ENCODE measurements at places on chromosomes 11 and 22.

DNA sequence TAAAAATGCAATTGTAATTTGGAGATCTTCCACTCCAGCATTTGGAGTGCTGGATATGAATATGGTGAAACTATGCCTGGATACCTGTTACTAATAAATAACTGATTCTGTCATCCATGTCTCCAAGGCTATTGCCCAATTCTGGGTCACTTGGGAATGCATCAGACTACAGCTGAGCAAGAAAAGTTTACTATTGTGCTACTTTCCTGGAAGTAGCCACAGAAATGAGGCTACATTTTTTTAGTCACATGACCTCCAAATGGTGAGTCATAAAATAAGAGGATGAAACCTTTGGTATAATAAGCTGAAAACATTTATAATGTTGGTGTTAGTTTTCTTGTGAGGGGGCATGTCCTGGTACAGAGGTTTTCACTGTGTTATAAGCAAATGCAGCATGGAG is 44.4 kb downstream of the DCDC1 start:
- no peak for DNase-seq

DNA sequence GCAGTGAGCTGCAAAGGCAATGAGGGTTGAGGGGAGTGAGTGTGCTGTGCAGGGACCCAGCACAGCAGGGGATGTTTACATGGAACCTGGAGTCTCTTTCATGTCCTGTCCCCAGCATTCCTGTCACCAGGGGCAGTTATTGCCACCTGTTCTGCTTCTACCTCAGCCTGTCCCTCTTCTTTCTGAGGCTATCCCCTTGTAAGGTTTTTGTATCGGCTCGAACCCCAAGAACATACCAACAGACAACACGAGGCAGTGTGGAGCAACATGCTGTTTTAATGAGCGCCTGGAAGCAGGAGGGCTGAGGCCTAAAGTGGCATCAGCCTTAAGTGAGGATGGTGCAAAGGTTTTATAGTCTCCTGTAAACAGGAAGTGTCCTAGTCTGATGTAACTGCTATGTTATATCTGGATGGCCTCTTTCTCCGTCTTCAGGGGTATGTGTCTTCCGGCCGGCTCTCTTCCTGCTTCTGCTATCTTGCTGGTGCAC is 3.9 kb downstream of the SCGB2A2 start:
- DNase-seq: no peak

GRCh38 chr22:32803020-32803737 is 1.7 kb downstream of the TIMP3 start:
- DNase-seq: no peak

- DNase-seq: no peak
Observed at GRCh38 chr11:6566704-6567370, 36.6 kb downstream of the RRP8 start.

GRCh38 chr11:108117746-108118371 is 3.5 kb upstream of the ACAT1 start:
- peak; percentile 82 for DNase-seq

GRCh38 chr11:19345848-19346681 is 105.3 kb upstream of the E2F8 start:
- DNase-seq: no peak

DNA sequence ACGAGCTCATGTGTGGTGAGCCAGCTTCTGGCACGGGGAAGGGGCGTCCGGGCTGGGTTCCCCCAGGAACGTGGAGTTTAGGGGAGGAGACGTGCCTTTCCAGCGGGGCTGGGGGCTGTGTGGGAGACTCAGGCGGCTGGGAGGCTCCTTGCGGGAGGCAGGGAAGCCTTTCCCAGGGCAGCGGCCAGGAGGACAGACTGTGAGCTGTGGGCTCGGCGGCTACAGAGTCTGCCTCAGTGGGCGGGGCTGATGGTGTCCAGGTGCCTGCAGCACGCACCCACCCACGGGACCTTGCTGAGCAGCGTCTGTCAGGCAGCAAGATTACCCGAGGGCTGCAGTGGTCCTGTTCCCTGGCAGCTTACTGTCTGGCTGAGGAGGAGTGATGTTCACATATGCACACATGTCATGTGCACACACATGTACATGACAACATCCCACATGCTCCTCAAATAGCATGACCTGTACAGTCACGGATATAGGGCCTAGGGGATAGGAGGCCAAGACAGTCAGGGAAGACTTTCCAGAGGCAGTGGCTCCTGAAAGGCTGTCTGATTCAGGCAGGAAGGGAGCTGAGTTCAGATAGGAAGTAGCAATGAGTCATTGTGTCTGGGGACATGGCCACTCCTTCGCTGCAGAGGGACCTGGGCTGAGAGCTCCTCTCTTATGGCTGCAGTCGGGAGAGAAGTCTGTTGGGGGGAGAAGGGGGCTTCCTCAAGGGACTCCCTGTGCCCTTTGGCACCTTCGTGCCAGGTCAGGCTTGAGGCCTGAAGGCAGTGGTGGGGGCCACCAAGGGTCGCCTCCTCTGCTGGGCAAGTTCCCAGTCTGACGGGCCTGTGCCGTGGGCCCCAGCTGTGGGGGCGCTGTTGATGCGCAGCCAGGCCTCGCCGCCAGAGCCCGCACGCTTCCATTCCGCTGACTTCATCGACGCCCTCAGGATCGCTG is 23.3 kb upstream of the PPP6R3 start:
- peak; percentile 87 for DNase-seq

- no peak for DNase-seq
Observed at GRCh38 chr22:43550024-43550620, 138.3 kb downstream of the MPPED1 start.

DNA sequence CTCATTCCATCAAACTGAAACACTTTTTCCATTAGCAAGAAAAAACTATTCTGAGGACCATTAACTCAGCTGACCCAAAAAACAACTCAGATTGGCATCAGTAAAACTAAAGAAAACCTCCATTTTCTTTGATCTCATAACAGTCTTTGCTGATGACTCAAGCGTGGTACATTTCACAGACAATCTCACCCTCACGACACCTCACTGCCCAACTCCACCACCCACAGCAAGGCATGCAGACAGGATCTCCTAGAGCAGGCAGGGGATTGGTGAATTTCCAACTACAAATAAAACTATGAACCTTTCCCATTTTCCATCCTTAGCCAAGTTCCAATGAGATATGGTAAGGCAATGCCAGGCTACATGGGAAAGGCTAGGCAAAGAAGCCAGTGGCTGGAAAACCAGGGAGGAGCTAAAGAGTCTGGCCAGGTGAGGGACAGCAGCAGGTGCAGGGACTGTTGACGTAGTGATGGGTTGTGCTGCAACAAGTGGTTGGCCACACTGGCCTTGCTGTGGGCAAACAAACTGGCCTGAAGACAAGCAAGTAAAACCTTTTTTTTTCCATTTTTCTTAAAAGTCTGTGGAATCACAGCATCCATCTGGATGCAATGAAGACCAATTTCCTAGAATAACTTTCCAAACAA is 97.2 kb downstream of the SERGEF start:
- DNase-seq: no peak

GRCh38 chr22:47031628-47031915 is 269.1 kb downstream of the TBC1D22A start:
- DNase-seq: no peak

DNA sequence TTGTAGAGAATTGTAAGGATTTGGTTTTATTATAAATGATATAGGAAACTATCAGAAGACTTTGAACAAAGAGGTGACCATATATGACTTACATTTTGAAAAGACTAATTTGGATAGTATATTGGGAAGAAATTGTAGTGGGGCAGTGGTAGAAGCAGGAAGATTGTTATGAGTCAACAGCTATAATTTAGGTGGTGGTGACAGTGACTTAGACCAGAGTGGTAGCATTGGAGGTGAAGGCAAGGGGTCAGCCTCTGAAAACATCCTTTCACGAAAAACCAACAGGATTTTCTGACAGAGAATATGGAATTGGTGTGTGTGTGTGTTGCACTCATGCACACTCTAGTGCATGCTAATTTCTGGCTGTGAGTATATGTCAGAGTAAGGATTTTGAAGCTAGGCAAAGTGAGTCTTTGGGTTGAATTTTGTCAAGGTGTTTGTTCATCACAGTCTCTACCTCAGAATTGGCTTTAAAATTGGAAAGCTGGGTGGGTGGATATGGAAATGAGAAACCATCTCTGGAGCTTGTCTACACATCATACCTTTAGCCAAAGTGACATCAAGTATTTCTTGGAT is 8.2 kb upstream of the HBE1 start:
- DNase-seq: no peak

Data from Kasumi-1 (cell line).